ENCODE measurements at places on chromosomes 3 and 15. TPM values are rescaled to one million over a fixed set of nuclear protein-coding genes. Genes with fewer than 3 reads are reported as not detected.

DNA sequence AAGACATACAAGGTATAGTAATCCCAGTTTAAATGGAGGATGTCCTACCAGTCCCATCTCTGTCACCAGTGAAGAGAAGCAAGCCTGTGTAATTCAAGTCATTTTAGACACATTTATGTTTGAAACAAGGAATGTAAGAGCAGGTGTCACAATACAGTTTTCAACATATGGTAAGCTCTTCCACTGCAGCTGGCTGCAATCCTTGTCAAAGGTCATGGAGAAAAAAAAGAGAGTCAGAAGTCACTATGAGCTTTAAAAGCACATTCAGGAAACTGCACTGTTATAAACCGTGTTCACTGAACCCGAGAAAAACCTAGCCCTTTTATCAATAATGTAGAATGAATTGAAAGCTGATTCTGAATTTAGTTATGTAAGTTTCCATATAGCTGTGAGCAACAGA lies 206.4 kb downstream of the NAALADL2 start:
- no peaks in the 10 kb centered on the region for H3K36me3 ChIP-seq
- no peaks in the 10 kb centered on the region for H3K4me1 ChIP-seq
- DNase-seq: no peak
- H3K27ac ChIP-seq: no peak overlapping the region
- no peak overlapping the region for H3K4me3 ChIP-seq

The EIF5A2 gene
- total RNA-seq: 1.3 TPM

The SOX2 gene
- 1.4 TPM for total RNA-seq

The GOLGB1 gene
- total RNA-seq: 63.1 TPM

DNA sequence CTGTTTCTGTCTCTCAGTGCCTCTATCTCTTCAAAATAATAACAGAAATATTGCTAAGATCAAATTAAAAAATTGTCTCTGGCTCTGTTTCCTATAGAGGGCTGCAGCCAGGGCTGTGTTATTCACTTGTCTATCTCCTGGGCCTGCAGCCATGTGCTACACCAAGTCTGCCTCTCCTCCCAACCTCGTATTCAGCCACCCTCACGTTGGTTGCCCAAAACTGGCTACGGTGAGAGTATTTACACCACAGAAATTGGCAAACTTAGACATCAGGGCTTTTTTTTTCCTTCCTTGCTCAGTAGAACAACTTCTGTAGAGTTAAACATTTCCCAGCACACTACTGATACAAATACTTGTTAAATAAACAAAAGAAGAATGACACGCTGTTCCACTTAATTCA lies 320.9 kb upstream of the ICE2 start:
- H3K4me1 ChIP-seq: peaks cover 7% of the 10 kb centered on the region
- H3K27me3 ChIP-seq: peaks cover 4% of the 10 kb centered on the region

- H3K4me3 ChIP-seq: no peak overlapping the region
- no peak for DNase-seq
- peaks cover 23% of the 10 kb centered on the region for H3K4me1 ChIP-seq
- no peak overlapping the region for H3K27ac ChIP-seq
- peaks cover 46% of the 10 kb centered on the region for H3K36me3 ChIP-seq
- peaks cover 50% of the 10 kb centered on the region for H3K27me3 ChIP-seq
These were observed 16.0 kb downstream of the H1-8 start for GRCh38 chr3:129558772-129559564.

The SPATA12 gene
- total RNA-seq: 0.15 TPM

The MUC20 gene
- 0.21 TPM for total RNA-seq

DNA sequence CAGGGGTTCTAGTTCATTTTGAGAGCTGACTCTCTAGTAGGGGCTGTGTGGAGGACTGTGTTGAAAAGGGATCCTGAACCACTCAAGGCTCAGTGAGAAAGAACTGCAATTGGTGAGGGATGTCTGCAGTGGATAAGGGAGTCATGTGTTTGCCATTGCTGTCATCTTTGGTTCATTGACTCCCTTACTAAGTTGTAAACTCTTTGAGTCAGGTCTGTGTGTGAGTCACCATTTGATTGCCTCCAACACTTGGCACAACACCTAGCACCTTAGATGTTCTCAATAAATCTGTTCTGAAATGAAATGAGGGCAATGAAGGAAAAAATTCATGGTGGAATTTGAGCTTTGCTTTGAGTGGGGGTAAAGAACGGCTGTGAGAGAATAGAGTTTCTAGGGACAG lies 51.7 kb downstream of the PLS1 start:
- H3K4me3 ChIP-seq: no peak overlapping the region
- peaks cover 16% of the 10 kb centered on the region for H3K4me1 ChIP-seq
- no peak for DNase-seq

The CD47 gene
- total RNA-seq: 89.6 TPM

- H3K4me3 ChIP-seq: peak overlapping the region; percentile 99
- peak; percentile 58 for DNase-seq
- H3K36me3 ChIP-seq: peaks cover 36% of the 10 kb centered on the region
- H3K27ac ChIP-seq: peak overlapping the region; percentile 87
- peaks cover 13% of the 10 kb centered on the region for H3K27me3 ChIP-seq
These were observed 553 bp downstream of the TMEM43 start for GRCh38 chr3:14125193-14126016.

GRCh38 chr3:171878461-171879225 lies 35.5 kb downstream of the TMEM212 start:
- no peaks in the 10 kb centered on the region for H3K27me3 ChIP-seq
- H3K27ac ChIP-seq: no peak overlapping the region
- peaks cover 22% of the 10 kb centered on the region for H3K4me1 ChIP-seq
- H3K36me3 ChIP-seq: no peaks in the 10 kb centered on the region
- no peak overlapping the region for H3K4me3 ChIP-seq

- H3K4me1 ChIP-seq: peaks cover 8% of the 10 kb centered on the region
- H3K27ac ChIP-seq: no peak overlapping the region
- no peak for DNase-seq
- H3K4me3 ChIP-seq: no peak overlapping the region
These were observed 62.5 kb downstream of the CBLB start for GRCh38 chr3:105806359-105806758.

The KBTBD12 gene
- 0.05 TPM for total RNA-seq

DNA sequence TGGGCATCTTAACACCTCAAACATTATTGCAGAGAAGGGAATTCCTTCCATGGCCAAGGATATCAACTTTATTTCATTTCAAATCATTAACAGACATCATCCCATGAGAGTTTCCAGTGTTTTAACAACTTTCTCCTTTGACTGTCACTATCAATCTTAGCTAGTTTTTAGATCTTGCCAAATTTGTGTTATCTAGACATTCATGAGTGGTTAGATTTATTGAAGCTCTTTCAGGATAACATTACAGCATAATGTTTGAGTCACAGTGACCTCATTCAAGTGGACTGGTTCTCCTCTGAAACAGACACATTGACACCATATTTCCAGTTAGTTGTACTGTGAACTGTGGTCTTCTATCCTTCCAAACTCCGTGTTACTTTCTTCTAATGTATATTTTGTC lies 8.6 kb upstream of the TNFAIP8L3 start:
- H3K4me1 ChIP-seq: peaks cover 8% of the 10 kb centered on the region
- peaks cover 1% of the 10 kb centered on the region for H3K27me3 ChIP-seq
- H3K36me3 ChIP-seq: no peaks in the 10 kb centered on the region

The RPUSD2 gene
- total RNA-seq: 11.5 TPM

DNA sequence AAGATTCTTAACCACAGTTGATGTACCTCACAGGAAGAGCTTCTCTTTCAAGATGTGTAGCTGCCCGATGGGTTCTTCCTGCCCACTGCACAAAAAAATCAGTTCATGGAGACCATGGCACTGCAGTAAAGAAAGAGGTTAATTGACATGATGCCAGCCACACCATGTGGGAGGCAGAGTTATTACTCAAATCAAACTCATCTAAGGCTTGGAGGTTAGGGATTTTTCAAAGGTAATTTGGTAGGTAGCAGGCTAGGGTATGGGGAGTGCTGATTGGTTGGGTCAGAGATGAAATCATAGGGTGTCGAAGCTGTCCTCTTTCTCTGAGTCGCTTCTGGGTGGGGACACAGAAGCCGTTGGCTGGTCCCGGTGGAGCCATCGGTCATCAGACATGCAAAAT lies 57.4 kb upstream of the BDH1 start:
- H3K4me1 ChIP-seq: no peaks in the 10 kb centered on the region
- H3K36me3 ChIP-seq: peaks cover 66% of the 10 kb centered on the region
- no peak overlapping the region for H3K4me3 ChIP-seq
- DNase-seq: no peak
- H3K27ac ChIP-seq: no peak overlapping the region

DNA sequence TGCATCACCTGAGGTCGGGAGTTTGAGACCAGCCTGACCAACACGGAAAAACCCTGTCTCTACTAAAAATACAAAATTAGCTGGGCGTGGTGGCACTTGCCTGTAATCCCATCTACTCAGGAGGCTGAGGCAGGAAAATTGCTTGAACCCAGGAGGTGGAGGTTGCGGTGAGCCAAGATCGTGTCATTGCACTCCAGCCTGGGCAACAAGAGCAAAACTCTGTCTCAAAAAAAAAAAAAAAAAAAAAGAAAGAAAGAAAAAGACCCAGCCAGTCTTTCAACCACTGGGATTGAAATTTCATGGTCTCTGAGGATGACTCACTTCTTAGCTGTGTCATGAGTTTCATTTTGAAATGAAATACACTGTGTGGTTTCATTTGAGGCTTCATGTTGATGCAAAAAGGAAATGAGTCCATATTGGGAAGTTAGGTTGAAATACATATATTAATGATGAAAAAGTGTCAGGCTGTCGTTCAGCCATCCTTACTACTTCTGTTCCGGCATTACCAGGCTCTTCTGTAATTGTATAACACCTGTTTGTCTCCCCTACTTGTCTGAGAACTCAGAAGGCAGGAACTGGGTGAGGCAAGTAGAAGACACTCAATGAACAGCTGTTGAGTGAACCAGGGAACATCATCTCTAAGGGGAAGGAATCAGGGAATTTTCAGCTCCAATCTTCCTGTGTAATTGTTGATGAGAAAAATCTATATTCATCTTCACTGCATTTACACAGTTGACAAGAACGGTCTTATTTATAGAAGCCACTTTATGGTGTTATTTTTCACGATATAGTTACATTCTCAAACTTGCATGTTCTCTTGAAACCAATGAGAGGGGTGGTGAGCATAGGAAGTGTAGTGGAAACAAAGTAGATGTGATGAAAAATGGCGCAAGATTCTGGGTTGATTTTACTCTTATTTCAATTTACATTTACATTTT lies 87.4 kb downstream of the NFKBIZ start:
- peaks cover 2% of the 10 kb centered on the region for H3K27me3 ChIP-seq
- H3K27ac ChIP-seq: no peak overlapping the region
- H3K4me3 ChIP-seq: no peak overlapping the region
- DNase-seq: no peak
- no peaks in the 10 kb centered on the region for H3K36me3 ChIP-seq

DNA sequence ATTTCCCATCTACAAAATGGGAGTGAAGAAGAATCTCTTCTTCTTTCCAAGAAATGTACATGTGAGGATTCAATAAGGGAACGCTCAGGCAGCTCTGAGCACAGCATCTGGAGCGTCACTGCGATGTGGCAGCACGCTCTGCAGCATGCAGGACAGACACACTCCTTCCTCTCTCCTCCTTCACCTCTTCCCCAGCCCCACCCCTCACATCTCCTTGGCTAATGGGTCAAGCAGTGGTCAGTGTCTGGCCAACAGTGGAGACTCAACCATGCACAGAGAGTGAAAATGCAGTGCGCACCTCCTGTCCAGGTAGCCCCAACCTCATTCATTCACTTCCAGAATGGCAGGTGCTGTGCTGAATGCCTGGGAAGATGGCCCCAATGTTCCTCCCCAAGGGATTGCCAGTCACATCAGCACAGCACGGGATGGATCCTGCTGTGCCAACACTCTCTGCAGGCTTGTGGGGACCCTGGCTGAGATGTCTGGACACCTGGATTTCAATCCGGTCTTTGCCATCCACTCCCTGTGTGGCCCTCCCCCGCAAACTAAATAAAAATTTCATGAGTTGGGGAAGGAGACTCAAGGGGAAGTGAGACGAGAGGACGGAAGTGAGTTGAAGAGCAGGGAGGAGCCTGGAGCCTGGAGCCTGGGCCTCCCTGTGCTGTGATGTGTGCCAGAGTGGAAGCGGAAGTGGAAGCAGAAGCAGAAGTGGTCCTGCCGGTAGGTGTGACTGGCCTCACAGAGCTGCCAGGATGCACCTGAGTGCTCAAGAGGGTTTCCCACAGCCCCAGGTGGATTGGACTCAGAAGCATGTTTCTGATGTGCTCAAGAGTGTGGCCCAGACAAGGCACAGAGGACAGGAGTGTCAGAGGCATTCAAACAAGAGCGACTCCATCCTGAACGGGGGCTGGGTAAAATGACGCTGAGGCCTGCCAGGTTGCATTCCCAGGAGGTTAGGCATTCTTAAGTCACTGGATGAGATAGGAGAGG lies 163.9 kb downstream of the SMAD6 start:
- DNase-seq: no peak
- H3K4me3 ChIP-seq: no peak overlapping the region
- peak overlapping the region; percentile 53 for H3K27ac ChIP-seq
- peaks cover 15% of the 10 kb centered on the region for H3K4me1 ChIP-seq
- H3K36me3 ChIP-seq: no peaks in the 10 kb centered on the region

GRCh38 chr15:72468103-72468502 lies 6.0 kb upstream of the ARIH1 start:
- H3K27ac ChIP-seq: no peak overlapping the region
- peaks cover 3% of the 10 kb centered on the region for H3K27me3 ChIP-seq
- no peak for DNase-seq
- no peak overlapping the region for H3K4me3 ChIP-seq
- no peaks in the 10 kb centered on the region for H3K36me3 ChIP-seq

GRCh38 chr15:74396146-74396438 lies 28.6 kb upstream of the CYP11A1 start:
- H3K27ac ChIP-seq: no peak overlapping the region
- peaks cover 10% of the 10 kb centered on the region for H3K36me3 ChIP-seq
- no peak for DNase-seq
- peaks cover 17% of the 10 kb centered on the region for H3K4me1 ChIP-seq

GRCh38 chr3:16514755-16515353 lies 1.4 kb upstream of the RFTN1 start:
- peak overlapping the region; percentile 61 for H3K27ac ChIP-seq
- peaks cover 9% of the 10 kb centered on the region for H3K27me3 ChIP-seq
- peaks cover 59% of the 10 kb centered on the region for H3K4me1 ChIP-seq
- H3K4me3 ChIP-seq: peak overlapping the region; percentile 43

DNA sequence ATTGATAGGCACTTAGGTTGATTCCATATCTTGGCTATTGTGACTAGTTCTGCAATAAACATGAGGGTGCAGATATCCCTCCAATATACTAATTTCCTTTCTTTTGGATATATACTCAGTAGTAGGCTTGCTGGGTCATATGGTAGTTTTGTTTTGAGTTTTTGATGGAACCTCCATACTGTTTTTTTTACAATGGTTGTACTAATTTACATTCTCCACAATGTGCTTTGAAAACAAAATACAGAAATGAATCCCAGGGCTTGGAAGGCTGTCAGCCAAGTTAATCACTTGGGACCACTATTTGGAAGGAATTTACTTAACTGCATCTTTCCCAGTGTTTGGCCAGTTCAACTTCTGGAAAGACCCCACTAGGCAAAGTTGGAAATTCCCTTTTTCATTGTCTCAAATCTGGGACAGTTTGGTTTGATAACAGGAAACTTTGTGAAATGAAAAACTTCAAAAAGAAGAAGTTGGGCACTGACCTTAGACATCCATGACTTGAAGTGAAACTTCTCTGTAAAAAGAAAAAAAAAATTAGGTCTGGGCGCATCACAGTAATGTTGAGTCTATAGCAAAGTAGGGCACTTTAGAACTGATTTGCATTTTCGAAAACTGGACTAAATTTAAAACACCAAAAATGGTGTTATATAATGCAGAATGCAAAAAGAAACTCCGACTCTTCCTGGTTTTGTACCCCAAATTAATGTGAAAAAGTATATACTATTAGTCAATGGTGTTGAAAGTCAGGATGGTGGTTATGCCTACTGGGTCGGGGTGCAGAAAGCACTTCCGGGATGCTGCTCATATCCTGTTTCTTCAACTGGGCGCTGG lies 6.0 kb downstream of the CTSH start:
- H3K27ac ChIP-seq: no peak overlapping the region
- no peak for DNase-seq
- no peaks in the 10 kb centered on the region for H3K27me3 ChIP-seq
- H3K36me3 ChIP-seq: no peaks in the 10 kb centered on the region

The SETMAR gene
- 15.3 TPM for total RNA-seq

The CHST13 gene
- not detected for total RNA-seq

The RCCD1 gene
- total RNA-seq: 5.2 TPM

Measured in endothelial cell (in vitro differentiated cells).